Bladder microvascular endothelial cell (primary cell): ENCODE measurements at places on chromosomes 12 and 14. TPM values are rescaled to one million over a fixed set of nuclear protein-coding genes. Genes with fewer than 3 reads are reported as not detected.

The FGD4 gene
- total RNA-seq: 36.9 and 42.9 TPM in 2 replicates

The NINJ2 gene
- total RNA-seq: 2.8 and 3.1 TPM in 2 replicates

The MYF6 gene
- total RNA-seq: not detected in 2 replicates

The KRT6C gene
- total RNA-seq: not detected in 2 replicates

The REP15 gene
- total RNA-seq: 0.97 and 12.6 TPM in 2 replicates

The RNASE7 gene
- not detected in 2 replicates for total RNA-seq

The CDH24 gene
- 8.7 and 10.9 TPM in 2 replicates for total RNA-seq

The GPR135 gene
- total RNA-seq: 0.81 and 1.1 TPM in 2 replicates

The TAS2R7 gene
- total RNA-seq: not detected in 2 replicates

The LHX5 gene
- total RNA-seq: not detected in 2 replicates

The ACVRL1 gene
- total RNA-seq: 413 and 443 TPM in 2 replicates

The RNF212B gene
- total RNA-seq: not detected in 2 replicates

The MARK3 gene
- total RNA-seq: 42.6 and 84.7 TPM in 2 replicates

The SERPINA6 gene
- total RNA-seq: not detected in 2 replicates
